Renal cortical epithelial cell (primary cell): ENCODE measurements at places on chromosomes 12 and 14. TPM values are rescaled to one million over a fixed set of nuclear protein-coding genes. Genes with fewer than 3 reads are reported as not detected.
A peak's percentile ranks its signal among the peaks of the same experiment; 100 is the strongest.

TMEM229B gene
- 0.69 and 3.9 TPM in 2 replicates for total RNA-seq

RPL10L gene
- not detected in 2 replicates for total RNA-seq

DNA sequence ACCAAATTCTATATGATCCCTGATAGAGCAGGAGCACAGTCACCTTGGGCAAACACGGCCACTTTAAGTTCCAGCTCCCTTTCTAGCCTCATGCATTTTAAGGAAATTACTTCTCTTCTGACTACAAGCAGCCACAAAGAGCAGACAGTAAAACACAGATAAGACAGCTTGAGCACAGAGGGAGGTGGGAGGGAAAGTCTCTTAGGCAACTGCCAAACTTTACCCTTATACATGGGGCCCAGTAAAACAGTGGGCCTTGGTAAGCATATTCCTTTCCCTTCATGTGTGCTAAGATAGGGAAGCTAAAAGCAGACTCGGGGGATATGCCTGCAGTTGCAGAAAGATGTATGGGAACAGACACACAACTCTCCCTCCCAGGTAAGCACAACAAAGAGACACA lies 235.9 kb downstream of the CPNE8 start:
- DNase-seq: no peak

DNA sequence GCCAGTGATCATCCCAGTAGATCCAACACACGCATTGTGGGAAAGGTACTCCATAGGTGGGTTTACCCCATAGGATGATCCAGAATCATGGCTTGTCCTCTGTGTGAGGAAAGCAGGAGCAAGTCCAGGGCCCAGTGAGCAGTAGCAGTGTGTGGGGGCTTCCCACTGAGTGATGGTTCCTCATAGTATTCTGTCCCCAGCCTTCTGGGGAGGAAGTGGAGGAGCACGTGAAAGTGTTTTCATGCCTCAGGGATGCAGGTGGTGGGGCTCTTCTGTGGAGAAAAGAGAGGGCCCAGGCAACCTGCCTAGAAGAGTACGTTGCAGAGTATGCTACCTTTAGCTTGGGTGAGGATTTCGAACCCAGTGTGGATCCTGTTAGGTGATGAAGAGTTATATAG lies 56.5 kb downstream of the SUSD6 start:
- DNase-seq: no peak

GRCh38 chr14:66709291-66709690 lies 201.3 kb downstream of the GPHN start:
- DNase-seq: peak; percentile 67

GRCh38 chr14:63178912-63179311 lies 25.3 kb upstream of the RHOJ start:
- DNase-seq: peak; percentile 21

- no peak for DNase-seq
These were observed 86.2 kb upstream of the GNG2 start for GRCh38 chr14:51774209-51774608.

- DNase-seq: no peak
These were observed 109.4 kb downstream of the SLC15A5 start for GRCh38 chr12:16168078-16168477.
